ENCODE measurements at places on chromosomes 4 and X.

GRCh38 chrX:32448945-32449344, 762.4 kb downstream of the DMD start:
- no peak for DNase-seq

- no peak for DNase-seq
Observed at GRCh38 chr4:1198098-1198844, 25.9 kb upstream of the SPON2 start.

- peak; percentile 61 for DNase-seq
Observed at GRCh38 chr4:39698424-39699009, 581 bp downstream of the UBE2K start.

DNA sequence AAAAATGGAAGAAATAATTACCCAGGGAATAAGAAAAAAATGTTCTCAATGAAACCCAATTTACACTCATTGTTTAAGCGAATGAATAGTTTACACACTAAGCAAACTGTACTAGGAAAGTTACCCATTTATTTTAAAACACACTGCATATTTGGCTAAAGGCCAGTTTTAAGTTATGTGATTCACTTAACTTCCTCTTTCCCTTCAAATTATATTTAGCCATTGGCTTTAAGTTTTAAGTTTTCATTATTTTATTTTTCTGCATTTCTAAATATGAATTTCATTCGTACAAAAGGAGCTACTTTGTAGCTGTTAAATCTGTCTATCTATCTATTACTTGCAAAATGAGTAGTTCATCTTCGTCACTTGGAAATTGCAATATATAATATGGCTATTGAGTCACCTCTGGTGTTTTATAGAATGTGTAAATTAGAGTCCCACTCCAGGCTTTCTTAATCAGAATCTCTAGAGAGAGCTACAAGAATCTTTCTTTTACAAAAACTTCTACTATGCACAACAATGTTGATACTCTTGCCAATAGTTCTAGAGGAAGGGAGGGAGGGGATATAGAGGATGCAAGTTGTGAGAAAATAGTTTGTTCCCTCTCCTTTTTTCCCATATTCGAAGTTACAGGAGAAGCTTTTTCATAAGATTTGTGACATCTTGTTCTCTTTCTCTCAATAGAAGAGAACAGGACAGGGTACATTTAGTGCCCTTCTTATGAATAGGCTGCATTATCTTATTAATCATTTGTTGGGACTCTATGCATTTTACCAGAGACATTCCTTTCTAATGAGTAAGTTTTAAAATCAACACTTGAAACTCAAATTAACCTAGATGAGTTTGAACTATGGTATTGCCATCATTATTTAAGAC, 41.8 kb downstream of the SULT1B1 start:
- DNase-seq: peak; percentile 53

All from hematopoietic multipotent progenitor cell treated with erythropoietin and hydrocortisone succinate and interleukin-3 and kit ligand, for 6 days (in vitro differentiated cells).